Skin of body (tissue), 3 donors: ENCODE measurements at places on chromosomes 3 and 15.

DNA sequence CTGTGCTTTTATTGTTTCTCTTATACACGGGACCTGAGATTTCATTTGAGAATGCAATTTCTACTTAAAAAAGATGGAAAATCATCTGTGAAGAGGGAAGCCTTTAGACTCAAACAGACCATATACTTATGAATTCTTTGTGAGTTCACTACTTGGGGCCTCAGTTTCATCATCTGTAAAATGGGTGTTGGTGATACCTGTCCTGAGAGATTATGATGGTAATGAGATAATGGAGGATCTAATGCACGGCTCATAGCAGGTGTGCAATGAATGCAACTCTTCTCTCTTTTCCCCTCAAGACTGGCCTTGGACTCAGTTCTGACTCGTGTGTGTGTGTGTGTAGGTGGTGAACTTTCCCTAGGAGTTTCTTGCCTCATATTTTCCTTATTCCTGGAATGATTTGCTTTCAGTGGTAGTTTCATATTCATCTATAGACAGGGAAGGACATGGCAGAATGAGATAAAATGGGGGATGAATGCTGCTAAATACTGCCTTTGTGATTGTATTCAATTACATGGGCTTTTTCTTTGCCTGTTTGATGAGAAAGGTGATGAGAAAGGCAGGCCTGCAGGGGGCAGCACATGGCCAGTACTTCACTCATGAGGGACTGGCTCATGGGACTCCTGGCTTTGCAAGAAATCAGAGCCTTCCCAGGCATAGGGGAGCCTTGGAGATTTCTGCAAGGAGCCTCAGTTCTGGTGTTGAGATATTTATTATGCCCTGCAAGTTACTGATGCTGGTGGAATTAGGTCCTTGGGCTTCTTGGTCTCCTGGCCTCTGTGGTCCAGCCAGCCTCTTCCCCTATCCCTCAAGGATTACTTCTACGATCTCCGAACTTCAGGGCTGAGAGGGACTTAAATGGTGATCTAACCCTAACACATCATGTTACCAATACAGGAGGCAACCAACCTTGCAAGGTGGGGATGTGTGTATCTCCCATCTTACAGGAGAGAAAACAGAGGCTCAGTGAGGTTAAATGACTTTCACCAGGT, 70.7 kb downstream of the RPLP1 start:
- peak; percentile 52 for DNase-seq

DNA sequence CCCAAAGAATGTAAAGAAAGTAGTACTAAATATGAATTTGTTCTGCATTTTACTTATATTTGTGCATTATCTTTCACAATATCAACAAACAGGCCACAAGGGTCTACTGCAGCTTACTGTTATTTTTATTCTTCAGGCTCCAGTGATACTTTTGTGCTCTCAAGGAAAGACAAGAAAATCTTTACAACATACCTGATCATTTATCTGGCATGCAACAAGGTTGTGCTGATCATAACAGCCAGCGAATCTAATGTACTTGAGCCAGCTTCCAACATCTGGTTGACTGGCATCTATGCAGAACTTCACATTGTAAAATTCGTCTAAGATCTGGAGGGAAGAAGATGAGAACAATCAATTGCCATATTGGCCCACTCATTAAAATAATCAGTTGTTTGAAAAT, 520.0 kb downstream of the MECOM start:
- DNase-seq = no peak

GRCh38 chr3:73552700-73553099, 72.0 kb downstream of the PDZRN3 start:
- DNase-seq = no peak

DNA sequence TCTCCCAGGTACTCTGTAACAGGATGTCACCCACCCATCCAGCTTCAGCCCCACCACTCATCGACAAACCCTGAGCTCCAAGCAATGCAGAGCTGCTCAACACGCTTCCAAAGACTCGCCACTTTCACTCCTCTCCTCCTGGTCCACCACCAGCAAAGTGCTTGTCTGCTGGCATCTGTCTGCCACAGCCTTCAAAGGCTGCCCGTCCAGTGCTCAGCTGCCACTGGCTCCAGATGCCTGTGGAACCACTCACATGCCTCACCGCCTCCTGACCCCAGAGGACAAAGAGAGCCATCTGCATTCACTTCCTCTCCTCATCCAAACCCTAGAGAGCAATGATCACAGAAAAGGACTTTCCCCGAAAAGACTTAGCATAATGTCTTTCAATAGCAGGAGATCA, 109.5 kb upstream of the OCA2 start:
- DNase-seq = no peak

DNA sequence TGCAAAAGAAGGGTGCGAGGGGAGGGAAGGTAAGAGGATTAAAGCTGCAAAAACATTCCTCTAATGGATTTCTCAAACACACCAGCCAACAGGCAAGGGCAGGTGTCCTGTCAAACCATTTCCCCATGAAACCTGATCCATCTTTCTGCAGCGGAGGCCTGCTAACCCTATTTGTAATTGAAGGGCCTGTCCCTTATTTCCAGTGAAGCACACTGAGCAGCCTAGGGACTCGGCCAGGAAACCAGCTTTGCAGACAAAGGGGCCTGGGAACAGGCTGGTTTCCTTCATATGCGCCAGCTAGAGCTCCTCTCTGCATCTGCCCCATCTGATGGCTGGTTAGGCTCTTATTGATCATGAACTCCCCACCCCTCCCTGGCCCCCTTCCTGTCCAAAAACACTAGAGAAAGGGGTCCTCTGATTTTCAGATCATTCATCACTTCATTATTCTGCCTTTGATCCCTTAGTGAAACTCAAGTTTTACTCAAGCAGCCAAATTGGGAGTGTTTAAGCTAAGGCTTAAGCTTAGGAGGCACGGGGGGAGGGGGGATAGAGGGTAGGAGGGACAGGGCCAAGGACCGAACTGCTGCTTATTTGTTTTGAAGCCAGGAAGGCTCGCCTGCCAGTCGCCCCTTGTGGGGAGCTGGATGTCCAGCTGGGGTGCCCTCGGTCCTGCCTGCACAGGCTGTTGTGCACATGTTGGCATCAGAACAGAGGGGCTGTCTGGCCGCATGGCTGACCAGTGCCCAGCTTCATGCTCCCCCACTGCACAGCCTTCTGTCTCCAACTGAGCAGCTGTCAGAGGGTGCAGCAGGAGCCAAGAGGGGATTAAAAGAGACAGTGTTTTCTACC, 53.1 kb downstream of the BOC start:
- DNase-seq = no peak

DNA sequence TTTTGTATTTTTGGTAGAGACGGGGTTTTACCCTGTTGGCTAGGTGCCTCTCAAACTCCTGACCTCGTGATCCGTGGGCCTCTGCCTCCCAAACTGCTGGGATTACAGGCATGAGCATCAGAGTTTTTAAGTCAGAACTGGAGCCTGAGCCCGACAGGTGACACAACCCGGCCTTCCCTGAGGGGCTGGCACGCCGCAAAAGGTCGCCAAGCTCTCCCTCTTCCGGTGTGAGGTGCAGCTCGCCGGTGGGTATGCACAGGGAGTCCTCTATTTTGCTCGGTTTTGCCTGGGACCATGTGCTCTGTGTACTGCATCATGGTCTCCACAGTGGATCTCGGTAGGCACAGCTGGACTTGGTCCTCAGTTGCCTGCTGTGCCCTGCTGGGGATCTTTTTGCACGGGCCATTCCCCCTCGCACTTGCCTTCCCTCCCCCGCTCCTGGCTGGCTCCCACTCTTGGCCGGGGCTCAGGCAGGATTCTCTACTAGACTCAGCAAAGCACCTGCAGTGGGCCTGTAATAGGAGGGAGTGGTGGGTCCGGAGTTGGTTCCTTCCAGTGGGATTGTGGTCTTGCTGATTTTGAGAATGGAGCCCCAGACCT, 101.2 kb upstream of the KLF13 start:
- no peak for DNase-seq

GRCh38 chr3:173938159-173938558, 540.6 kb downstream of the NLGN1 start:
- DNase-seq = no peak

DNA sequence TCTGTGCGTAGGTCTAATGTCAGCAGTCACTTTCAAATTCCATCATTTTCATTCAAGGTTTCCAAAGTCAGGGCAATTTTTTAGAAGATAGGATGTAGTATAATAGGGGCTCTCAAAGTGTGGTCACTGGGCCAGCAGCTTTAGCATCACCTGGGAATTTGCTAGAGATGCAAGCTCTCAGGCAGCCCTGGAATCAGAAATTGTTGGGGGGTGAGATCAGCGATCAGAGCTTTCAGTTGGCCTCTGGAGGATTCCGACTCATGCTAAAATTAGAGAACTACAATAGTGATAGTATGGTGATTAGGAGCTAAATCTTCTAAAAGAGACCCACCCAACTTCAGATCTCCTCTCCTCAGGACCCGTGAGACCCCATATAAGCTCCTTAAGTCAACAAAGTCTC, 2.4 kb upstream of the FRMD4B start:
- no peak for DNase-seq

- DNase-seq = no peak
Observed at GRCh38 chr3:160472344-160472743, 22.8 kb upstream of the TRIM59 start.

GRCh38 chr15:90348456-90348855, 3.6 kb upstream of the ZNF774 start:
- DNase-seq = no peak

DNA sequence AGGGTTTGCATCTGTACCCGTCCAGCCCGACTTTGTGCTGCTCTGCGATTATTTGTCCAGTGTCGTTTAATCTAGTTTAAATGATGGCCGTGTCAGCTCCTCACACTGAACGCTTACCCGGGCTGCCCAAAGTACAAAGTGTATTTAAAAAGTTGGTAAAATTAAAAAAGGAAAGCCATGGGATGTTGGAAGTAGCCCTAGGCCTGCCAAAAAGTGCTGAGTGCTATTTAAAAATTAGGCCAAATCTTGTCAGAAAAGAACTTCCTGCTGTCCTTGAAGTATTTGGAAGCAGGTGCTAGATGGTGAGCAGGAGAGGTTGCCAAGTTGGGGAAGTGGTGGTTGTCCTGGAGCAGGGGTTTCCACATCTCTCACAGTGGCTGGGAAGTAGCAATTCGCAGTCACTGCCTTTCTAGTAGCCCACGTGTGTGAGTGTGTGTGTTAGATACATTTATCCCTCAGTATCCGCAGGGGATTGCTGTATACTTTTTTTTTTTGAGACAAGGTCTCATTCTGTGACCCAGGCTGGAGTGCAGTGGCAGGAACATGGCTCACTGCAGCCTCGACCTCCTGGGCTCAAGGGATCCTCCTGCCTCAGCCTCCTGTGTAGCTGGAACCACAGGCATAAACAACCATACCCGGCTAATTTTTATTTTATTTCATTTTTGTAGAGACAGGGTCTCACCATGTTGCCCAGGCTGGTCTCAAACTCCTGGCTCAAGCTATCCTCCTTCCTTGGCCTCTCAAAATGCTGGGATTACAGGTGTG, 664 bp downstream of the PPCDC start:
- DNase-seq = no peak

DNA sequence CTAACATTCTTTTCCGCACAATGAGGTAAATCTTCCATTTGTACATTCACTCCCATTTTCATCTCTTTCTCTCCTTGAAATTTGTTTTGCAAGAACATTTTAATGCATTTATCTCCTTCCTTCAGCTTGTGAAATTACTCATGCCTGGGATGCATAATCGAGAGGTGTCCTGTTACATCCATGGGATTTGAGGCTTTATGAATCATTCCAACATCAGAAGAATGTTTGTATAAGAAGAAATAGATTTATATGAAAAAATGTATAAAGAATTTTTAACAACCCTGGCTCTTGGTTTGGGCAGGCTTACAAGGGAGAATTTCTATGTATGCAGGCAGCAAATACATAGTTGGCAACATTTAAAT, 93.2 kb upstream of the MBNL1 start:
- DNase-seq = peak; percentile 65

DNA sequence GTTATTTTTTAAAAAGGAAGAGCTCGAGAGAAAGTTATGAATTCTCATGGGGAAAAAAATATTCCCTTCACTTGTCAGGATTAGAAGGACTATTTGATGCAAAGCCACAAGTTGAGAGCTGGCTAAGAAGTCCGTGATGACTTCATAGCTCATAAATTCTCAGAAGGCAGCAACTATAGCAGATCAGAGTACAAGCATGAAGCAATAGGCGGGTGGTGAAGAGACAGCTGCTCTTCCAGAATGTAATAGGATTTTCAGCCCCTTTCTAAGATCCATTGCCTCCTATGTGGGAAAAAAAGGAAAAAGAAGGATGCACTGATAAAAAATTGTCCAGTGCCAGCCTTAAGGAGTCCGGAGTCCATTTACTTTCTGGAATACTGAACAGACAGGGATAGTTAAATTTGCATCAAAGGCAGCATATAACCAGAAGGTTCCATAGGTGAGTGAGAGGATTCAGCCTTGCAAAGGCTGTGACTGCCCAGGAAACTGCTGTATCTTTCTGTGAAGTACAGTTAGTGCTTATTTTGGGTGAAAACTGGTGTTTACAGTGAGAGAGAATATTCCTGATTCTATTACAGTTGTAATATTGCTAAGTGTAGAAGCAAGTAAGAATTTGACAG, 929.5 kb upstream of the ALCAM start:
- peak; percentile 91 for DNase-seq

GRCh38 chr15:42628761-42629160, 53.4 kb downstream of the STARD9 start:
- DNase-seq = no peak

DNA sequence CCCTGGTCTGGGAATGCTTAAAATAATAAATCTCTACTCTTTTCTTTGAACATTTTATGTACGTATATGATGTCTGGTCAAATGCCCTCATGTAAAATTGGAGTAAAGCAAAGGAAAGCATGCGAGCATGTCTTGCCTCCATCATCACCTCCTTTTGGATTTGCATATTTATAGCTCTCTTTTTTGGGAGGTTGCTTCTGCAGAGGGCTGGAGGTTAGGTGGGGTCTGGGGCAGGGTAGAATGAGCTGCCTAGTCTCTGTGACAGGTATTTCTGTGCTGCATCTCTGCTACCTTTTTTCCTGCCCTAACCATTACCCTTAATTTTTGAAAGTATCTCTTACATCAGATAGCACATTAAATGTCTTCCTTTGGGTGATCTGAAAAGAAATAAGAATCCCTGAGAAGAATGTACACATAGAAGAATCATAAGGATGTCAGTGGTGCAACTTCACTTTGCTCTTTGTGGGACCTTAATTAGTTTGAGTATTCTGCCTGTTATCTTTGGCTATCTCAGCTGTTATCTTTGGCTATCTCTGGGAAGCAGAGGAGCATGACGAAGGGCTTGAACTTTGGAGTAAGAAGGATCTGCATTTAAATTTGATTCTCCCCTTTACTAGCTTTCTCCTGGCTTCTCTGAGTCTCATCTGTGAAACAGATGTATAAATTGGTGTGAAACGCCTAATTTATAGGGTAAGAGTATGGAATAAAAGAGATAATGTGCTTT, 40.2 kb downstream of the PPM1L start:
- no peak for DNase-seq

GRCh38 chr15:62524848-62525247, 359.8 kb upstream of the C2CD4B start:
- DNase-seq = no peak

DNA sequence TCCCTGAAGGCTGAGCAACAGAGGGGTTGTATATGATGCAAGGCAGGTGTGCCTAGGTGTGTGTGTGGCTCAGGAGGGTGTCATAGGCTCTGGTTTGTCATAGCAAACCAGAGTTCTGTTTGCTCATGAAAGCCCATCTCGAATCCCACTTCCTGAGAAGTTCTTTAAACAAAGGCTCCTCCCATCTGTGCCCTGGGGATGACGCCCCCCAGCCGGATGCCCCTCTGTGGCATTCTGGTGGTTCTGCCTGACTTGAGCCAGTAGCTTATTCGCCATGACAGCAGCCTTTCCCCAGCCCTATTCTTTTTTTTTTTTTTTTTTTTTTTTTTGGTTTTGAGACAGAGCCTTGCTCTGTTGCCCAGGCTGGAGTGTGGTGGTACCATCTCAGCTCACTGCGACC, 45.4 kb downstream of the PDIA5 start:
- no peak for DNase-seq
